NCI-H1436 (cell line): ENCODE measurements at places on chromosomes 1 and 21.

- DNase-seq: no peak
These were observed 50.5 kb upstream of the ZYG11A start for GRCh38 chr1:52792036-52792435.

- no peak for DNase-seq
These were observed 92.6 kb downstream of the PCBP3 start for GRCh38 chr21:45736042-45736689.

GRCh38 chr21:43803558-43804300 lies 14.4 kb downstream of the RRP1 start:
- DNase-seq: no peak

- no peak for DNase-seq
These were observed 33.4 kb downstream of the GLIS1 start for GRCh38 chr1:53705446-53706096.

DNA sequence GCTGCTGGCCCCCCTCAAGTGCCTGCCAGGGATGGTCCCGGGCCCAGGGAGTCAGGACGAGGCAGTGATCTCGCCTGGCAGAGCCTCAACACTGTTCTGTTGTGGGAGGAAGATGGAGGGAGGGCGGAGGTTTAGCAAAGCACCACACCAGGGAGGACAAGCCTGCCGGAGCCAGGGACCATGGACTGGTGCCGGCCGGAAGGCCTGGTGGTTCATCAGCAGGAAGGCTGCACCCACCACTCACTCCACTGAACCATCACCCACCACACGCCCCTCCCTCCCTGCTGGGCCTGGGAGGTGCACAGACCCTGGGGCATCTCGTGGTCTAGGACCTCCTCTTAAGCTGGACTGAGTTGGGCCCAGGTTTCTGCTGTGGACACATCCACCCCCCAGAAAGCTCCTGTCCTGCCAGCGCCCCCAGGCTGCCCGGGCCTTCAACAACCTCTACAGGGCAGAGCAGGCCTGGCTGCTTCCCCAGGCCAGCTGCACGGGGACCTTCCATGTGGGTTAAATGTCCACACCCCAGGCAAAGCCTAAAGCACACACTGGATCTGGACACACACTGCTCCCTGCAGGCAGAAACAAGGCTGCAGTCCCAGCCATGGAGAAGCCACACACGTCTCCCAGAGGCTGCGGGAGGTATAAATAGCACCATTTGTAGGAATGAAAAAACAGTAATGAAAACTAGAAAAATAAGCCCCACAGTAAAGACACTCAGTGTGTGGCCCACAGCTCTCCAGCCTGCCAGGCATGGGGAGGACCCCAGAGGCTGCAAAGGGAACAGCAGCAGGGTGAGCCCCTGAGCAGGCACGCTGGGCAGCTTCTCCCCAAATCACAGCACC lies 10.4 kb upstream of the TMEM240 start:
- no peak for DNase-seq

DNA sequence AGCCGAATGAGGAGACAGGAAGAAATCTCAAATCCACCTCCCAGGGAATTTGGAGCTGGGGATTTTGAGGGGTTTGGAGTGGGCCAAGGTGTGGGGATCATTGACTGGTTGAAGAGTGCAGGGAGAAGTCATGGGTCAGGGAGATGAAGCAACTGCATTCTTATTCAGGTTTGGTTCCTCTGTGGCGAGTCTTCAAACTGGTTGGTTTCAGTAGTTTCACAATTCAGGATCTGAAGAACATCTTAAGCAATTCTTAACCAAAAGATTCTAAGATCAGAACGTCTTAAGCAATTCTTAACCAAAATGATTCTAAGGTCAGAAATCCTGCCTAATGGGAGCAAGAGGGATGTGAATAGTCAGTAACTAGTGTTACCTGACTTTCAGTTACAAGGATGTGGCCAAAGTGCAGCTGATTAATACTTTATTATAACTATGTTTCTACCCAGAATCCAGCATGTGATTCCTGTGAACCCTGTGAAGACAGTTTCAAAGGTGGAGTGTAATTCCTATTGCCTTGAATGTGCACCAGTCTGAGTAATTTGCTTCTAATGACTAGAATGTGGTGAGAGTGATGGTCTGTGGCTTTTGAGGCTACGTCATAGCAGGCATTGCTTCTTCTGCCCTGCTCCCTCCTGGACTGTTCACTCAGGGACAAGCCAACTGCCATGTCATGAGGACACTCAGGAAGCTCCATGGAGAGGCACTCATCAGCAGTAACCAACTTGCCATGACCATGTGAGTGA lies 61.2 kb downstream of the OLFML3 start:
- DNase-seq: no peak

GRCh38 chr1:226806988-226807387 lies 63.4 kb upstream of the PSEN2 start:
- DNase-seq: no peak

DNA sequence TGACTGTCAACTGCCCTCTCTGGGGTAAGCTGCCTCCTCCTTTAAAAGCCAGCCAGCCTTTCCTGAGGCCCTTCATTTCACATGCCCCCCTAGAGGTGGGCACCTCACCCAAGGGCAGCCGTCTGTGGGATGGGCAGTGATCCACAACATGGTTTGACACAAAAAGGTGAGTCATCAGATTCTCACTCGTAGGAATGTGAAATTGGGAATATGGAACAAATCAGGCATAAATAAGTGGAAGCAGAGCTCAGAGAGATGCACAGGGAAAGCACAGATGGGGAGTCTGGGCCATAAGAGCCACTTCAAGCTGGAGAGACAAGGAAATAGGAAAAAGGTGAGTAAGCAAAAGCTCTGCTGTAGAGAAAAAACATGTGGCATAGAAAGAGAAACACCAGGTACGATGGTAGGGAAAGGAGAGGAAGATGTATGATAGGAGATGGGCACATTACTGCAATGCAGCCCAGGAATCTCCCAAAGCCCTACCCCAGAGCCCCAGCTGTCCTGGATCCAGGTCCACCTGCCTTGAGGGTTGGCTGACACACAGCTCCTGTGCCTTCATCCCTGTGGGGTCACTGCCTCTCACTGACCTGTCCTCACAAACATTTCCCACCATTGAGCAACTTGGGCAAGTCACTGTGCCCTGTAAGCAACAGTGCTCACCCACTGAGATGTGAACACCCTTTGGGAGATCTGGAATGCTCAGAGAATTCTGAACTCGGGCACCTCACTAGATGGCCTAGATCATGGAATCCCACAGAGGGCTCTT lies 86.6 kb downstream of the ASTN1 start:
- no peak for DNase-seq

DNA sequence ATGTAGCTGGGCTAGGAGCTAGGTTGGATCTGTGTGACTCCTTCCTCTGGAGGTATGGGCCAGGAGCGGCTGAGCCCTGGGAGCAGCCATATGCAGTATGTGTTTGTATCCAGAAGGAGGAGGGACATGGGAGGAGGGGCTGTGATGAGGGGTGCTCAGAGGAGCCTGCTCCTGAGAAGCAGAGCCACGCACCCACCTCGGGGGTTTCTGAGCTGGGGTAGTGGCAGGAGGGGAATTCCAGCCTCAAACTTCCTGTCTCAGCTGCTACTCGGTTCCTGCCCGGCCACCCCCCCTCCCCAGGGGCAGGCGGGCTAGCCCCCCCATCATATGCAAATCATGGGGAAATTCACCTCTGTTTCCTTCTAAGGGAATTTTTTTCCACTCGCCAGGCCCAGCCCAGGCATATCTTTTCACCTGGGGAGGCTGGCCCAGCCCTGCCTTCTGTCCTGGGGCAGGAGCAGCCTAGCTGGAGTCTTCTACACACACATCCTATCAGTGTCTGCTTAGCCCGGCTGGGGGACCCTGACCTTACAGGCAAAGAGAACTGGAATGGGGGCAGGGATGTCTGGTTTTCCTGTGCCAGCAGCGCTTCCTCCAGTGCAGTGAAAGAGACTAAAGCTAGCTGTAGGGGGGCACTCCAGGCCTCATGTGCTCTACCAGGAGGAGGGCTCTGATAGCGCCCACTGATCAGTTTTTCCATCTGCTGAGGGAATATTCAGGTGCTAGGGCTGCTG lies 3.0 kb downstream of the ZC3H12A start:
- no peak for DNase-seq

DNA sequence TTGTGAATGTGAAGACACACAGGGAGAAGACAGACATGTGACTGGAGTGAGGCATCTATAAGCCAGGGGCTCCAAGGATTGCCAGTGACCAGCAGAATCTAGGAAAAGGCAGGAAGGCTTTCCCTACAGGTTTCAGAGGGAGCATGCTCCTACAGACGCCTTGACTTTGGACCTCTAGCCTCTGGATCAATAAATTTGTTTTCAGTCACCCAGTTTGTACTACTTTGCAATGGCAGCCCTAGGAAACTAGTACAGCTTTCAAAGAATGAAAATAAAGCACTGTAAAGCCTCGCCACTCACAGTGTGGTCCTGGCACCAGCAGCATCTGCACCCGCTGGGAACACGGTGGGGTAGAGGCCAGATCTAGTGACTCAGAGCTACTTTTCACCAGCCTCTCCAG lies 510.0 kb downstream of the LTN1 start:
- DNase-seq: no peak

DNA sequence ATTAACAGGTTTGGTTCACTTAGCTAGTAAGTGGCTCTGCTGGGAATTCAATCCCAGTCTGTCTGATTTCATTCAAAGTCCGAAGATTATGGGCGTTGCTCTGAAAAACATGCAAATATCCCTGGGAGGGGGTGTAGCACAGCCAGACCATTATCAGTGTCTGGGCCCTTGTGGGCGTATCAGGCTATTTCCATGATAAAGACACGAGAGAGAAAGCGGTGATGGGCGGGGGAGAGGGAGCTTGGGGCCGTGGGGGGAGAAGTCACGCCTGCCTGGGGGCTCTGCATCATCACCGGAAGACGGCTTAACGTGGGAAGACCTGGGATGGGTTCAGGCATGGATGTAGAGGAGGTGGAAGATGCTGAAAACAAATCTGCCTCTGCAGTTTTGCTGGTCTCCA lies 25.8 kb downstream of the IL6R start:
- DNase-seq: no peak

DNA sequence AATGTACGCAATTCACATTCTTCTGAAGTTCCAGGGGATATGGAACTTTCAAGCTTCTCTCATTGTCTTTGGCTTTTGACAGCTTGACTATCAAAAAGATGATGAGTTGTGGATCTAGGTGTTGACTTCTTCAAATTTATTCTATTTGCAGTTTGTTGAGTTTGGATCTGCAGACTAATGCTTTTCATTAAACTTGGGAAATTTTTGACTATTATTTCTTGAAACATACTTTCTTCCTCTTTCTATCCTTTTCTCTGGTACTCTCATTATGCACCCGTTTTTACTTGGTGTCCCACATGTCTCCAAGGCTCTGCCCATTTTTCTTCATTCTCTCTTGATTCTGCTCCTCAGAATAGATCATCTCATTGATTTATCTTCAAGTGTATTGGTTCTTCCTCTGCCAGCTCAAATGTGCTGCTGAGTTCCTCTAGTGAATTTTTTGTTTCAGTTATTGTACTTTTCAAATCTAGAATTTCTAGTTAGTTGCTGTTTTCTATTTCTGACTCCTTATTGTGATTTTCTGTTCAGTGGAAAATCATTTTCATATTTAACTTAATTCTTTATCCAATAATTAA lies 49.4 kb downstream of the CYP2J2 start:
- DNase-seq: no peak

- DNase-seq: no peak
These were observed 102.4 kb upstream of the ZNF281 start for GRCh38 chr1:200512191-200512590.

GRCh38 chr1:33305016-33305415 lies 15.9 kb downstream of the A3GALT2 start:
- DNase-seq: no peak

DNA sequence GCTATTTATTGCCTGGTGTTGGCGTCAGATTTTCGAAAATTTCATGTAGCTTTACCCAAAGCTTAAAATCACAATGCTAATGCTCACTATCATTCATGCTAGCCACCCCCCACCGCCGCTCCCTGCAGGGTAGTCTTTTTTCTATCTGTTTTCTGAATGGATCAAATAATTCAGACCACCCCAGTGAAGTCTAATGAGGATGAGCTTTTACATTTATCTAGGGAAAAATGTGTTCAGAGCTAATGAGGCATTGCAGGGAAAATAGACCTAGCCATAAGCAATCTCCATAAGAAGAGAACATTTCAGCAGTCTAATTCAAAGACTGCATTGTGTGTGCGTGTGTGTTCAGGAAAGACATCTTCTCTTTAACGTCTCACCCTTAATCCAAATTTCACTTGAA lies 533.0 kb upstream of the PRMT6 start:
- no peak for DNase-seq

DNA sequence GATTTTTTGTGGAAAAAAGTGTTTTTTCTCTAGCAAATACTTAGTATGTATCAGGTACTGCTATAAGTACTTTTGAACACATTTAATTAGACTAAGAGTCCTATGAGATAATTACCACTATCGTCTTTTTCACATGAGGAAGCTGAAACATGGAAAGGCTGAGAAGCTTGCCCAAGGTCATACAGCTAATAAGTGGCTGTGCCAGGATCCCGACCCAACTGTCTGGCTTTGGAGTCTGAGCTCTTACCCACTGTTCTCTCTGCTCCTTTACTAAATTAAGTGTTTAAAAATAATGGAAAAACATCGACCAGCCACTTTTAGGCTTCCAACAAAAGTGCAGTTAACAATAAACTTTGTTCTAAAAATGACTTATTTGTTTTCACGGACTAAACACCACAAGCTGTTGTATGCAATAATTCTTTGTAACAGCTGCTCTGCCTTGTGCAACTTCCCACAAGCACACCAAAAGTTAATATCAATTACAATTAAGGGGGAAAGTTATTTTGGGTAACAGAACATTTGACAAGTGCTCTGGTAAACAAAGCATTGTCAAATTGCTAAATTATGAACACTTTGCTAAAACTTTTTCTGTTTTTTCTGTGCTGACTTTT lies 75.7 kb downstream of the CRB1 start:
- DNase-seq: no peak

GRCh38 chr1:70134148-70134547 lies 71.2 kb downstream of the LRRC40 start:
- DNase-seq: no peak

DNA sequence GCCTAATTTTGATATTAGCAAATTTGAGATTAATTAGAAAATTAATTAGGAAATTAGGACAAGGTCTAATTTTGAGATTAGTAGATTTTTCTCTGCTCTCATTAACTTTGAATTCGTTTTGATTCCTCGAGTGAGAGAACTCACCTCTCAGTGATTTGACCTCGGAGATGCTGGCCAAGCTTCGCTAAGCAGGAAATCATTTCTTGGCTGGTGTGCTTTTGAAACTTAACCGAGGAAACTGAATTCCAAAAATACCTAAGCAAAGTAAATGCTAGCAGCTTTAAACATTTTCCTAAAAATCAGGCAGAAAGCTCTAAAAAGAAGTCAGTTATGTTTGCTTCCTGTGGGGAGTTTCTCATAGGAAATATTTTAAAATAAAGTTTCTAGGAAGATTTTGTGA lies 34.9 kb downstream of the CDC14A start:
- no peak for DNase-seq
